ENCODE measurements at places on chromosomes 7 and 10. TPM values are rescaled to one million over a fixed set of nuclear protein-coding genes. Genes with fewer than 3 reads are reported as not detected.

NEUROD6 gene
- total RNA-seq: not detected

NANOS1 gene
- total RNA-seq: 3.2 TPM

CBX3 gene
- 268 TPM for total RNA-seq

ABCB1 gene
- total RNA-seq: 5.6 TPM

PHKG1 gene
- total RNA-seq: not detected

IRF5 gene
- 1.8 TPM for total RNA-seq

TLX1 gene
- not detected for total RNA-seq

CDC14C gene
- total RNA-seq: 0.07 TPM

ELMO1 gene
- total RNA-seq: 36.3 TPM

KEL gene
- total RNA-seq: not detected

LRGUK gene
- not detected for total RNA-seq

FXYD4 gene
- not detected for total RNA-seq

CASD1 gene
- 10.5 TPM for total RNA-seq

Data from M059J (cell line).